Gastrocnemius medialis (tissue), 4 donors: ENCODE measurements at places on chromosomes 3 and 15. TPM values are rescaled to one million over a fixed set of nuclear protein-coding genes. Genes with fewer than 3 reads are reported as not detected.

GRCh38 chr3:54988302-54988837 lies 60.5 kb upstream of the LRTM1 start:
- no peak for DNase-seq

GRCh38 chr15:81642451-81642990 lies 268.5 kb upstream of the TMC3 start:
- DNase-seq = no peak

- no peak for DNase-seq
These were observed 10.9 kb downstream of the TTLL3 start for GRCh38 chr3:9820946-9821345.

DNA sequence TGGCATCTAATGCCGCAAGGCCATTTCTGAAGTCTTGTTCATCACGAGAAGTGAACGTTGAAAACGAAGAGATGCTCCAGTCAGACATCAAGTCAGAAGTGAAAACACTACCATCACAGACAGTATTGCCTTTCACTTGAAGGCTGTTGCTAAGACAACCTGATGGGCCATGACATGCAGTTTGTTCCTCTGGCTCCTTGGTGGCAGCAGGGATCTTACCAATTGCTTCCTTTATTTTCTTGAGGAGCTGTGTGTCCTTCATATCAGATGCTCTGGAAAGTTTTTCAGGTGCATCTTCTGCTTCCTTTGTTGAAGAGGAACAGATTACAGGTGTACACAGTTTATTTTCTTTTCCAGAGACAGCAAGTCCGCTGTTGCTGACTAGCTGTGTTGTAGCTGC lies 30.7 kb upstream of the MYLK start:
- no peak for DNase-seq

DNA sequence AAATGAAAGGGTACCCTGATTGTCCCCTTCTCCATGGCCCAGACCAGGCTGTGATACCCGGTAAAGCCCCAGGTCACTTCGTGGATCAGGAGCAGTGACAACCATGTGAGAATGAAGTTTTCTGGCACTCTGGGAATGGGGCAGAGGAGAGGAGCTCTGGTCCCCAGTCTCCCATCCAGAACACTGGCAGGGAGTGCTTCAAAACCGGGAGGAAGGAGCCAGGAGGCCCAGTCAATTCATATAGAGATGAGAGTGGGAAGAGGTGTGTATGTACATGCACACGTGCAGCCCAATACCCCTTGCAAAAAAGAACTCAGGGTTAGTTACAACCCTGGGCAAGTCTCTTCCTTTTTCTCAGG lies 101.4 kb upstream of the TLE3 start:
- DNase-seq = no peak

GRCh38 chr3:55000546-55000945 lies 72.7 kb upstream of the LRTM1 start:
- DNase-seq = no peak

- no peak for DNase-seq
These were observed 36.2 kb downstream of the GTF2E1 start for GRCh38 chr3:120778776-120779175.

DNA sequence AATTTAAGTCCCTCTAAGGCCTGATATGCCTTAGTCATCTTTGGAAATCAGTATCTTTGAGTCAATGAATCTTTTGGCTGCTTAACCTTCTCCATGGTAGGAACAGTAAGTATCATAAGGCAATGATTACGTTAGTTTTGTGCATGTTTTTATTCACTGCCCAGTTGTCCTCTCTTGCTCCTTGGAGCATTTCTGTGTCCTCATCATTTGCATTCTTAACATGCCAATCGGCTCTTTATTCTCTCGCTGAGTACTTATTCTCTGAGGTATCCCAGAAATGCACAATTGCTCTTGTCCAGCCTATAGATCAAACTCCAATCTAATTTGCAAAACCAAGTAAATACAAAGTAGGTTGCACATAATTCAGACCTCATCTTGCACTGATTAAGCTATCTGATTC lies 405.0 kb upstream of the IL12A start:
- DNase-seq = no peak

GRCh38 chr3:18900994-18901393 lies 247.3 kb upstream of the KCNH8 start:
- DNase-seq = no peak

DNA sequence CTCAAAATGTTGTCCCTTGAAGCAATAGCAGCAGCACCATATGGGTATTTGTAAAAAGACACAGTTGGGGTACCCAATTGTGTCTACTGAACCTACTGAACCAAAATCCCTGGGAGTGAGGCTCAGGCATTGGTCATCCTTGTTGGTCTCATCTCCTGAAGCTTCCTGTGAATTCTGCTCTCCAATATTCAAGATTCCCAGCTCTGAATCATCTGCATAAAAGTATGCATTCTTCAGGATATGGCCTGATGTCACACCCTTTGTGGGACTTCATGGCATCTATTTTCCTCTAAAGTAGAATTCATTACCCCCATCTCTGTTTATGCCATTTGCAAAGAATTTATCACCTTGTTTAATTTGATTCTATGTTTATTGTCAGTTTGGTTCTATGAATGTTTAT lies 13.3 kb upstream of the PTX3 start:
- DNase-seq = no peak

DNA sequence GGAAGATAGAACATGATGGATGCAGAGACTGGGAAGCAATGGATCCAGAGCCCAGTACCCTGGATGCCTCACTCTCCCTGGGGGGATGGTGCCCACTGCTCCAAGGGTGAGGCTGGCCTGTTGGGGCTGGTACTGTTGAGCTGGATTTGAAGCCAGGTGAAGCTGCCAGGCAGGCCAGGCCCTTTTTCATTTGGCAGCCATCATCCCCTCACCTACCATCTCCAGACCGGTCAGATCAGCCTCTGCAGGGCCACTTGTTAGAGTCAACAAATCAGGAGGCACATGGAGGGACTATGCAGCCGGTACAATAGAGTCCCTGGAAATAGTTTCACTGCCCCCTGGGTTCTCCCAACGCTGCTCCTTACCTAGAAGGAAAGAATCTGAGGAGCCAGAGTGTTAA lies 5.9 kb downstream of the MAPKAPK3 start:
- no peak for DNase-seq

DNA sequence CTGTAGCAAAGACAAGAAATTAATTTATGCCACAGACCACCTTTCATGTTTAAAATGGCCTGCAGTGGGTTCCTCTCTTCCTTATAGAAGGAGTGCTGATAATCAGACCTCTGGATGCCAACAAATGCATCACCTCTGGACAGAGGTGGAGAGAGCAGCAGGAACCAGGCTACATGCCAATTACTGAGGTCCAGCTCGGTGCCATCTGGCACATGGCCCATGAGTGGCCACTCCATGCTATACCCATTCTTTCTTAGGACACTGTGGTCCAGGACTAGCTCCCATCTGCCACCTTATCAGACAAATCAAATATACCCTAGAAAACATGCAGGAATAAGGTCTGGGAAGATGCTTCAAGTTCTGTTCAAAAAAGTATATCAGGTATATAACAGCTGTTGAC lies 60.7 kb downstream of the TBC1D2B start:
- DNase-seq = no peak

GRCh38 chr3:126439346-126439967 lies 36.2 kb downstream of the ZXDC start:
- DNase-seq = no peak

DNA sequence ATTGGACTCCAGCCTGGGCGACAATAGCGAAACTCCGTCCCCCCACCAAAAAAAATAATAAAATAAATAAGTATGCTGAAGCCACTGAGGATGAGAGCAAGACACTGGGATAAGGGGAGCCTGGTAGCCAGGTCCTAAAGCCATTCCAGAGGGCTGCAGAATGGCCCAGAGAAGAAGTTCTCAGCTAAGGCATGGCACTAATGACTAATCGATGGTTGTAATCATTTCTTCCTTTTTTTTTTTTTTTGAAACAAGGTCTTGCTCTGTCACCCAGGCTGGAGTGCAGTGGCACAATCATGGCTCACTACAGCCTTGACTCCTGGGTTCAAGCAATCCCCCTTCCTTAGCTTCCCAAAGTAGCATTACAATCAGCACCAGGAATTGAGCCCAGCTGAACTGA lies 25.6 kb upstream of the ZNF774 start:
- no peak for DNase-seq

GRCh38 chr3:13346481-13347389 lies 73.4 kb downstream of the NUP210 start:
- DNase-seq = peak; percentile 35

- DNase-seq = peak; percentile 97
These were observed 90.7 kb downstream of the FNDC3B start for GRCh38 chr3:172129850-172130716.

GRCh38 chr3:151377768-151378385 lies 6.7 kb downstream of the P2RY12 start:
- DNase-seq = no peak

GRCh38 chr3:97991293-97991682 lies 19.1 kb upstream of the RIOX2 start:
- DNase-seq = no peak

The TIPARP gene
- 45.2 TPM for total RNA-seq

The CLDN11 gene
- total RNA-seq = 2.7 TPM

The TMEM158 gene
- total RNA-seq = 3.8 TPM

The KNG1 gene
- not detected for total RNA-seq

The FXR1 gene
- total RNA-seq = 547 TPM

The TTBK2 gene
- 14.7 TPM for total RNA-seq

The SORD gene
- total RNA-seq = 4.2 TPM
